D341Med (cell line): ENCODE measurements at places on chromosomes 11 and 22.

DNA sequence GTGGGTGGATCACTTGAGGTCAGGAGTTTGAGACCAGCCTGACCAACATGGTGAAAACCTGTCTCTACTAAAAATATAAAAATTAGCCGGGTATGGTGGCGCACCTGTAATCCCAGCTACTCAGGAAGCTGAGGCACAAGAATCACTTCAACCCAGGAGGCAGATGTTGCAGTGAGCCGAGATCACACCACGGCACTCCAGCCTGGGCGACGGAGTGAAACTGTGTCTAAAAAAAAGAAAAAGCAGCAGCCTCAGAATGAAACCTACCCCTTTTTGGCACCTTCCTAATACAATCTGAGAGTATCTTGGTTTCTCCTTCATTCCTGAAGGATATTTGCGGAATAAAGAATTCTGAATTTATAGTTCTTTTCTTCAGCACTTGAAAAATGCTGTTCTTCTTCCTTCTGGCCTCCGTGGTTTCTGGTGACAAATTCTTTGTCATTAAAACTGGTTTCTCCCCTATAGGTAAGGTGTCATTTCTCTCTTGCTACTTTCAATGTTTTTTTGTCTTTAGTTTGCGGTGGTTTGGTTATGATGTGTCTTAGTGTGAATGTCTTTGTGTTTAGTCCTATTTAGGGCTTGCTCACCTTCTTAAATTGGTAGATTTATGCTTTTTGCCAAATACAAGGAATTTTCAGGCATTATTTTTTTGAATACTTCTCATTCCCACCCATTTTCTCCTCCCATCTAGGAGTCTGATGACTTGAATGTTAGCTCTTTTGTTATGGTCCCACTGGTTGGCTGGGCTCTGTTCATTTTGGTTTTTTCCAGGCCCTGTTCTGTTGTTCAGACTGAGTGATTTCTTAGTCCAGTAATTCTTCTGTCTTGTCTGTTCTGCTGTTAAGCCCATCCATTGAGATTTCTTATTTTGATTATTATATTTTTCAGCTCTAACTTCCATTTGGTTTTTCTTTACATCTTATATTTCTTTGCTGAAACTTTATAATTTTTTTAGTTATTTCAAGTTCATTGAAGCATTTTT is 15.4 kb downstream of the ASRGL1 start:
- DNase-seq: no peak

- DNase-seq: peak; percentile 78
Measured at GRCh38 chr22:16601437-16602223, 9.0 kb upstream of the CCT8L2 start.

- DNase-seq: no peak
Measured at GRCh38 chr22:35625763-35626432, 8.8 kb upstream of the MB start.

GRCh38 chr22:24379536-24379935 is 47.9 kb upstream of the ADORA2A start:
- DNase-seq: no peak
